NCI-H1436 treated with DMSO at 0.1 percent for 48 hours (cell line): ENCODE measurements at places on chromosomes 4 and X.

DNA sequence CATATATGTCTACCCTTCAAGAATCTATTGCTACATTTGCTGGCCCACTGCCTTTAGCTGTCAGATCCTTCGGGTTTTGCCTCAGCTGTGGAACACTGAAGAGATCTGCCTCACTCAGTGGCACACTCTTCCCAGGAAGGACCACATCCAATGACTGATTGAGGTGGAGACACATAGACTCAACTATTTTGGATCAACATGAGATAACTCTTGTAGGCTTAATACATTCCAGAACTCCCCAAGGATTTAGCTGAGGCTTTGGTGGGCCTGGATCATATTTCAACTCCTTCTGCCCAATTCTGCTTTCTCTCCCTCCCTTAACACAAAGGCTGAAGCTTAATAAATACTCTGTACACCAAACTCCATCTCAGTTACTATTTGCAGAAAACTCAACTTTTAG lies 100.5 kb downstream of the CORIN start:
- DNase-seq: no peak

DNA sequence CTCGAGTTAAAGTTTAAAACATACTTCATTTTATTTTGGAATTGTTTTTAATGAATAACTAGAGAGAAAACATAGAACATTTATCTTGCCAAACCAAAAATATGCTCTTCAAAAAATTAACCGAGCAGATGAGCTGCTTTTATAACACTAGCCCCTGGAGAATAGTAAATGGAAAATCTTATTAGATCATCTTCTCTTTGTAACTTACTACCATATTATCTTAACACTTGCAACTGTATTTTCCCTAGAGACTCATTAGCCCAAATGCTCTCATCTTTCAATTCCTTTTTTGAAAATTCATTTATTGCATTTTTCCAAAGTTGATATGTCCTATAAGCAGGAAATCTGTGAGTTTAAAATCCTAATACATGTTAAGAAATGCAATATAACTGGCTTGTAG lies 143.3 kb downstream of the CAMK2D start:
- no peak for DNase-seq

- DNase-seq: no peak
Measured at GRCh38 chr4:48112017-48112667, 21.9 kb downstream of the TXK start.

DNA sequence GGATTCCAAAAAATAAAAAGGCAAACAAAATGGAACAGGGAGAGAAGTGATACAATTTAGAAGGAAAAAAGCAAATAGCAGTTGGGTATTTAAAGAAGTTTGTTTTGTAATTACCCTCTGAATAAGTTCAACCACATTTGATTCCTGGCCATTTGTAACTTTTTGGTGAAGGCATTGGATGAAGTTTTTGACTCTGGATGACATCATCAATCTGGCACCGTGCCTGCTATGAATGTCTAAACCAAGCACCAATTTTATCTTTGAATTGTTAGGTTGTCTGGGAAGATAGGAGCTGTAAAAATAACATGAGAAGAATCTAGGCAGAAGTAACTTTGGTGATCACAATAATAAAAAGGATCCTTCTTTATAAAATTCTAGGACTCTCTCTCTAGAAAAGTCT lies 29.5 kb downstream of the TMPRSS11A start:
- DNase-seq: no peak

DNA sequence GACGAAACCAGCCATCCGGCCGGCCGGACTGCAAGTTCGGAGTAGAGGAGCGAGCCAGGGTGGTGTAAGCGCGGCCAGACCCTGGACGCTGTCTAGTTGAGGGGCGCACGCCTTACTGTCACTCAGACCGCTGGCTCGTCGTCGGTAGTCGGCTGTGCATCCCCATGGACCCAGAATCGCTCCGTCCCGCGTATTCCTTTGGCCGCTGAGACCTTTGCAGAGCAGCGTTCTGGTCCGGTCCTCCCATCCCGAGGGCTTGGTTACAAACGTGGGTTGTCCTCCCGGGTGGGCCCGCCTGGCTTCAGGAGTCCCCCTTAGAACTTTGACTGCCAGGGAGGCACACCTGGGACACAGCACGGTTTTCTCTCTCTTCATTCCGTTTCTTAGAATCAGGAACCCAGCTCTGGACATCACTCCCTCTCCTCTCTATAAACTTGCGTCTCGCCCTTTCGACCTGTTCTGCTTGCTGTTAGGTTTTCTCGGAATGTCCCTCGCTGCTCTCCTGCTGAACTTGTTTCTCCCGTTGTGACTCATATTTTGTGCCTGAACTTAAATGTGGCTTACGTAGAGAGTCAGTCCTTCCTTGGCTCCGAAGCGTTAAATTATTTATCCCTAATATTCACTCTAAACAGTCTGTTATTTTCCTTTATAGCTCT lies 672 bp downstream of the PGM2 start:
- DNase-seq: no peak

DNA sequence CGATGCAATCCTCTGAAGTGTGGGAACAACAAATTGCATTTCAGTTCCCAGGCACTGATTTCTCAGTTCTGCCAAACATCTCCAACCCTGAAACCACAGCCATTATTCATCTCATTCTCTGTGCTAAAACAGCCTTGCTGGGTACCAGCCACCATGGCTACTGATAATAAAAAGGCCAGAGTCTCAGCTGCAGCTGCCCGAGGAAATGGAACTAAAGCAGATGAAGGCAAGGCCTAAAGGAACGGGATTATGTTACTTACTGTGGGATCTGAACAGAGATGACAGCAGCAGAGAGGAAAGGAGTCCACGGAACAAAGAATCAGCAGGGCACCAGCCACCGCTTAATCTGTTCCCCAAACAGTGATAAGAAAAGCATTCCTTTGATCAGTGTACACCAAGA lies 155.7 kb downstream of the PAPSS1 start:
- no peak for DNase-seq

- DNase-seq: no peak
Measured at GRCh38 chrX:130578906-130579305, 177.1 kb downstream of the RBMX2 start.

- DNase-seq: no peak
Measured at GRCh38 chrX:20372533-20372932, 105.8 kb upstream of the RPS6KA3 start.

DNA sequence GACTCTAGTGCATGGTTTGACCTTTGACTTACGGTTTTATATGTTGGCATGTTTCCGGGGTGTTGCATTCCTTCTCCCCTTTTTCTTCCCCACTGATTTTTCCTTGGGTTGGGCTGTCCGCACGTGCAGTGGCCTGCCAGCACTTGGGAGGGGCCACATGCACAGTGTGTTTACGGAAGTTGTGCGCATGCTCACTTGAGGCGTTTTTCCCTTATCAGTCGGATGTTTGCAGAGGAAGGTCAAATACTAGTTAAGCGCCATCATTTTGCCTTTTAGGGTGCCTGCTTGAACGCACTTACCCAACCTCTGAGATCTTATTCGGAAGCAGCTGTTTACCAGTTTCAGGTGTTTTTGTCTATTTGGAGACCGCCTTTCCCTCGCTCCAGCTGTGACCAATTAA lies 653.9 kb upstream of the AADAT start:
- no peak for DNase-seq

GRCh38 chrX:78650906-78651437 lies 8.2 kb downstream of the RTL3 start:
- peak; percentile 0 for DNase-seq

DNA sequence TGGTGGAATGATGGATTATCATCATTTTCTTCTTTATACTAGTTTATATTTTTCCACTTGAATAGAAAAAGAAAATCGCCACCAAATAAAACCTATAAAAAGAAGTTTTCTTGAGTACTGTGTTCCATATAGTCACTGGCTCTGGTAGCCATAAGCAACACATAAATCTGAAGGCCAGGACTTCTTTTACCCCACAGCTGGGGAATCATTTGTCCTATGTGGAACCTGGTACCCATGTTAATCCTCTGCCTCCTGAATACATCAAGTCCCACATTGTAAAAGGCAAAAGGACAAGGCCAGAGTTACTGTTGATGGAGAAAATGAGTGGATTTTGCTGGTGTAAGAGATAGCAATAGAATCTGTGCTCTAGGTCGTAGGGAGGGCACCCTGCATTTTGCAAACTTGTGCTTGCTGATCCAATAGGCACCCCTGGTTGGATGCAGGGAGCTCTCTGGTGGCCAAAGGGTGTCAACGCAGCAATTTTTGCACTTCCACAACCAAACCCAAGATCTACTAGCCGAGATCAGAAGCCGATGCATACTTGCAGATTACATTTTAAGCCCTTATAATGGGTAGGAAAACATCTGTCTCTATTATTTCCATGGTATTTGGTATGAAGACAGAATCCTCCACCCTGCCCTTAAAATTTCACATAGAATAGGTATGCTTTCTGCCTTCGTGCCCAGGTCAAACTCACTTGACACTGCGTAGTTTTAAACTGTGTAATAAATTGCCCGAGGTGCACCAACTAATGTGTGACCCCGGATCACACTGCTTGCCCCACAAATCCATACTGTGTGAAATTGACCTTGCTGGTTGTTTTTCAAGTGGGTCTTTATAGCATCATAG lies 146.2 kb upstream of the SCML1 start:
- no peak for DNase-seq

- DNase-seq: no peak
Measured at GRCh38 chrX:101749436-101749835, 89.8 kb upstream of the ARMCX2 start.

DNA sequence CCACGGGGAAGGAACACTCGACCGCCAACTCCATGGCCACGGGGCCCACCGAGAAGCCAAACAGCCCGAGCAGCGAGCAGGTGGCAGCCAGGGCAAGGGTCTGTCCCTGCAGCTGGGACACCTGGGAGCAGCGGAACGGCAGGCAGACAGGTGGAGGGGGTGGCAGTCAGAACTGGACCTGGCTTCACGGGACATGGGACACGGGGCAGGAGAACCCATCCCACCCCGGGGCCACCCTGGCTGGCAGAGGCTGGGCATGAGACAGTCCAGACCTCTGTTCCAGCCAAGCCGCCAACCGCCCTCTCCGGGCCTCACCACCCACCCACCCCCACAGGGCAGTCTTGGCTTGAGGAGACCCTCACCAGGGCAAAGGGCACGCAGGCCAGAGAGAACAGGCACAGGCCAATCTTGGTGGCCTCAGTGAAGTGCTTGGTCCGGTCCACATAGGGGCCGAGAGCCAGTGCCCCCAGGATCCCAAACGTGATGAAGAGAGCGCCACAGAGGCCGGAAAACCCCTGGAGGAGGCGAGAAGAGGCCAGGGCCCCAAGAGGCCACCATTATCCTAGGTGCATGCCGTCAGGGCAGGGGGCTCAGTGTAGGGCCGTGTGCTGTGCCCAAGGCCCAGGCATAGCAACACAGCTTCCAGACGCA lies 5.6 kb downstream of the SLC49A3 start:
- no peak for DNase-seq

DNA sequence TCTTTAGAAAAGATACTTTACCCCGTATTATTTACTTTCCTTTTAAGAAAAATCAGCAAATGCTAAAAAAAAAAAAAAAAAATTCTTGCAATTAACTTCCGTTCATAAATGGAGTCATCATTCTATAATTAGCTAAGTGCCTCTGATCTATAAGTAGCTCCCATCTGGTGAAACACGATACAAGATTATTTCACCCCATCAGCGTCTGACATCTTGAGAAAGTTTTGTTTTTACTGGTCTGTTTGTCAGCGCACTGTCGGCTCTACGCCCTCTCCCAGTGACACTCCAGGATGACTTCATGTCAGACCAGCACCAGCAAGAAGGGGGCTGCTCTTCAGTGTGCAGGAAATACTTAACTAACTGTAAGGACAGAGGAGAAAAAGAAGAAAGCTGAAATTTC lies 108.3 kb downstream of the AFAP1 start:
- DNase-seq: no peak
